ENCODE measurements at places on chromosomes 11 and 22.

GRCh38 chr11:19844806-19845205 is 132.2 kb downstream of the NAV2 start:
- DNase-seq = no peak

GRCh38 chr11:30573951-30574350 is 12.2 kb downstream of the MPPED2 start:
- DNase-seq = no peak

DNA sequence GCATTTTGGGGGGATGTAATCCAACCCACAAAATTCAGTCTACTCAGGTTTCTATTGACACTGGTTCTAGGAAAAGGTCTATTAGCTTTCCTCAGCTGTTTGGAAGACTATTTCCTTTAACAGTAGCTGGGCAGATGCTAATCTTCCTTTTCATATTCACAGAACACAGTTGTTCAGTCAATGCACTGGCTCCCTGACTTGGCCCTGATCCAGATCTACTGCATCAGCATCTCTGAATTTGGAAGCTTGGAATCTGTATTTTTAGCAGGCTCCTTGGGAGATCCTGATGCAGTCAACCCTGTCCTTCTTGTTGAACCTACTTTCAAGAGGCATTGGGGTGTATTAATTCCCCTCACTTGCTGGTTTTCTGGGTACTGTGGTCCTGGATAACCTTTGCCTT is 6.3 kb downstream of the HTATIP2 start:
- no peak for DNase-seq

DNA sequence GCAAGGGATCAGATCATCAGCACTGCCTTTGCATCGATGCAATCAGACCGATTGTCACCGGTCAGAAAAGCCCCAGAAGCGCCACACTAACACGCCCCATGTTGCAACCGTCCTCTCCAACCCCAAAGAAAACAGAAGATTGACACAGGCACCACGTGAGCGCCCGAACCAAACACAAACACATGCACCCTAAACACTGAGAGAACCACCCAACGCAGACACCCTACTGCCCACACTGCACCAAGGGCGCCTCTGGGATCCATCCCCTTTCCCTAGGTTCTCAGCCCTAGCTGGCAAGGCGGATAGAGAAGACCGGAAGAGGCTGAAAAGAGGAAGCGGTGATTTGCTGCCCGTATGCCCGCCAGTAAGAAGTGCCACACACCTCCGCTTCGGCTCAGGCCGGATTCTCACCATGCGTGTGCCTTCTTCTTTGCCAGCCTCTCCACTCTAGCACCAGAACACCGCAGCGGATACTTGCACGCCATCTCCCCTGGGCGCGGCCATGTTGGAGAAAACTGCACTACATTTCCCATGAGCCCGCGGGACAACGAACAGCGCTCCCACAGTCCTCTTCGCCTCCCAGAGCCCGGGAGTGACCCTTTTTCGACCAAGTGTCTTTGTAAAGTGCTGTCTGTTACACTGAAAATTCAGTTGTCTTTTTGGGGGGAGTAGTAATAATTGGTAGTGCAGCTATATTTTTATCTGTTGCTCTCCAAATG is at the start of gene ALKBH8:
TSS of gene ALKBH8 (minus strand) at position 517 of the 719 bp plus-strand sequence. CDS start 4,842 bp downstream, outside the sequence.
- peak; percentile 86 for DNase-seq

- no peak for DNase-seq
These were observed 268.4 kb downstream of the ETS1 start for GRCh38 chr11:128318856-128319474.

GRCh38 chr11:121553806-121554205 is 101.0 kb upstream of the SORL1-AS1 start:
- no peak for DNase-seq

- DNase-seq = peak; percentile 45
These were observed 11.3 kb downstream of the MUC5B start for GRCh38 chr11:1234054-1234720.

DNA sequence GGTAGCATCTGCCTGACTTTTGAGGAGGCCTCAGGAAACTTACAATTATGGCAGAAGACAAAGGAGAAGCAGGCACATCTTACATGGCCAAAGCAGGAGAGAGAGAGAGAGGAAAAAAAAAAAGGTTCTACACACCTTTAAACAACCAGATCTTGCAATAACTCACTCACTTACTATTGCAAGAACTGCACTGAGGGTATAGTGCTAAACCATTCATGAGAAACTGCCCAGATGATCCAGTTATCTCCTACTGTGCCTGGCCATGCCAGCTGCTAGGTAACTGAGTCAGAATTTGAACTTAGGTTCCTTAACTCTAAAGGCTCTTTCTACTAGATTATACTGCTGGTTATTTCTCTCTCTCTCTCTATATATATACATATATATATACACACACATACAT is 7.3 kb downstream of the HORMAD2 start:
- DNase-seq = no peak

GRCh38 chr11:125148743-125149142 is 15.8 kb upstream of the PKNOX2 start:
- DNase-seq = no peak

GRCh38 chr11:115338476-115338875 is 165.7 kb downstream of the CADM1 start:
- no peak for DNase-seq

DNA sequence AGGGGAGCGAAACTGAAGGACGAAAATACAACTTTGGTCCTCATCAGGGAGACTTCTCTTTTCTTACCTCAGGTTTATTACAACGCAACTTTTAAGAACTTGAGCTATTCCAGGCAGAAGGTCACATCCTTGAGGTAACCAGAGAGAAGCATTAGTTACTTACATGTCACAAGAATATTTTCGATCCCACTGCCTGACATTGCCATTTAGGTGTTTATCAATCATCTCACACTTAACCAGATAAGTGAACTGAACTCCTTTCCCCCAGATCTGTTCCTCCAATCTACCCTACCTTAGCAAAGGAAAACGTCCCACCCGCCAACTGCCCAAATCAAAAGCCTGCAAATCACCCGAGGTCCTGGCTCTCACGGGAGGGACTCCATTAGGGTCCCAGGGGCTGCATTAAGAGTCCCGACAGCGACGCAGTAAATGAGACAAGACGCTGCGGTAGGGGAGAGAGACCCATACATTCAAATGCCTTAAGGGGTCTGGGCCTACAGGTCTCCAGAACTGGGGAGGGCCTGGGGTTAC is 734 bp downstream of the ZNF280B start:
- no peak for DNase-seq

DNA sequence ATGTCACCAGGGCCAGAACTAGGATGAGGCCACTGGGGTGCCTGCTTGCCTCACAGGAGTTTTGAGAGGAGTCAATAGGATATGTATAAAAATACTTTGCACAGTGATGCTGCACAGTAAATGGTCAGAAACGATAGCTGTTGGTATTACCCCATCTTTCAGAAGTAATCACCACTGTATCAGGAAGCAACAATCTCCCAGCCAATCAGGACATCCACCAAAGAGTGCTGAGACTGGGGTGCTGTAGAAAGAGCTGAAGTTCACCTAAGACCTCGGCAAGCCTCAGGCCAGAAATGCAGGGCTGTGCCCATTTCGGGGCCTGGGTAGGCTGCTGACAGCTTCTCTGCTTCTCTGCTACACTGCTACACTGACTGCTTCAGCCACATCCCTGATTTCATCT is 17.4 kb downstream of the LMO2 start:
- DNase-seq = no peak

- DNase-seq = no peak
These were observed 9.4 kb upstream of the PATL1 start for GRCh38 chr11:59678118-59678812.

DNA sequence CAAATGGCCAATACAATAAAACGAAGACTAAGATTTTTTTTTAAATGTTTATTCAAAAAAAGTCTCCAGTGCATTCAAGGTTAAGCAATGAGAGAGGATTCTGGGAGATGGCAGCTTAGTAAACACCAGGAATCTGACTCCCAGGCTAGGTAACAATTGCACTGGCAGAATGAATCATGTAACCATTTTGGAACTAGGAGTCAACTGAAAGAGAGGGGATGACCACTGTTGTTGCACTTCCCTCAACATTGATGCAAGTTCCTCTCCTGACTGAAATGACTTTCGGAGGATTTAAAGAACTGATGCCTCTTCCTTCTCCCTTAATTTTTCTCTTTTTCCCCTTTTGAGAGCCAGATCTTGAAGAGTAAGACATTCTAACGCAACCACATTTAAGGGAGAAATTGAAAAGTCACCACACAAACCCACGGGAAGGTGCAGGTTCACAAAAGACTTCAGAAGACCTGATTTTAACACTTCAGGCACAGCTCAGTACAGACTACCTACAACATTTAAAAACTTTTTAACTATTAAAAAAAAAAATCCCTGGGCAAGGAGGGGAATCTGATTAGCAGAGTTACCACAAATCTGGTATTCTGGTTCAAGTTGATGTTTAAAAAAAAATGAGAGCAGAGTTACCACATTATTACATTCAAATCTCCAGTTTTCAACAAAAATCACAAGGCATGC is 56.8 kb downstream of the FCHSD2 start:
- no peak for DNase-seq
